Nephron progenitor cell (in vitro differentiated cells): ENCODE measurements at places on chromosomes 3 and 15.

DNA sequence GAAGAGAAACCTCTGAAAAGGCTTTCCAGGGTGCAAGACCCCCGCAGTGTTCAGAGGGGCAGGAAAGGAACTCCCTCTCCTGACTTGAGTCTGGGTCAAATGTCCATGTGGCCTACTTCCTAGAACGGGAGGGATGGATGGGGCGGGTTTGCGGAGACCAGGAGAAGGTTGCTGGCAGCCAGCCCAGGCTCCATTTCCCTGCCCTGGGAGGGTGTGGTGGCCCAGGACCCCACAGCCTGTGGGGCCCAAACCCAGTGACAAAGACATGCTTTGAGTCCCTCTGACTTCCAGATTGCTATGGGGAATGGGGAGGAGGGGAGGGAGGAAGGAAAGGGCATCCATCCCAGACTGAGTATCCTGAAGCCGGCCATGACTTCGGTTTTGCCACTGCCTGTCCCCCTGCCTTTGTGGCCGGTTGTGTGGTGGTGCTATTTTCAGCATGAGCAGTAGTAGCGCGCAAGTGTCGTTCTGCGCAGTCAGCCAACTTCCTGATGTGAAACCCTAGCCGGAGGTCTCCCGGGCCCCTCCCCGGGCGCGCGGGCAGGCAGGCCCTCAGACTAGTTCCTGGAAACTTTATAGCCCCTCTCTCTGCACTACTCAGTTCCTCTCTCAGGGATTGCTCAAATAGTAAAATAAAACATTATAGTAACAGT is 24.4 kb downstream of the MAGEF1 start:
- peak; percentile 47 for DNase-seq

- DNase-seq = no peak
Measured at GRCh38 chr15:37933666-37934065, 774 bp upstream of the TMCO5A start.

- no peak for DNase-seq
Measured at GRCh38 chr15:74907163-74907870, 666 bp upstream of the FAM219B start.

DNA sequence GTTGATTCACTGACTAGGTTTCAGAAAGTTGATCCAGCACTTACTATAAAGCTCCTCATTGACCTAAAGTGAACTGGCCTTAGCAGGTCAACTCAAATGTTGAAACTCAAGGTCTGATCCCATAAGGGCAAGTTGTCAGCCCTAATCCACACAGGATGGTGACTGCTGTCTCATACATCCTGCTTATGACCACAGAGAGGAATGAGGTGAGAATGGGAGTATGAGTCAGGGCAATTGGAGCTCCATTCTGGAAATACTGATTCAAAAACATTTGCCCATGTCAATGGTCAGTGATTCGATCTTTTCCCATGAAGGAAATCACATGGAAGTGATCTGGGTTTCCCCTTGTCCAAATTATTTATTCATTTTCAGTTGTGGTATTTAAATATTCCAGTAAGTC is 78.7 kb downstream of the ZNF385D start:
- no peak for DNase-seq

DNA sequence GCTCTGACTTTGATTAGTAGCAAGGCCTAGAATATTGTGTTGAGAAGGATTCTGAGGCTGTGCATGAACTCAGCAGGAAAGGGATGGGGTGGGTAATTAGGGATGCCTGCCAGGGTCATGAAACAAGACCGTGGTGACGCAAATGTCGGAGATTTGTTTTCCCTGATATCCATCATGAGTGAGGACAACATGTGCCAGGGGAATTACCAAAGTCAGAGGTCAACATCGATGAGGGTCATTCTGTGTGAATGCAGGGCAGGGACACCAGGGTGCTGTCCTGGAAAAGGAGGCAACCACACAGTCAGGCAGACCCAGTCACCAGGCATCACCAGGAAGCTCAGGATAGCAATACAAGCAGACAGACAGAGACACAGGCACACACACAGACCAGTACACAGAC is 52.2 kb downstream of the SLCO2A1 start:
- no peak for DNase-seq

DNA sequence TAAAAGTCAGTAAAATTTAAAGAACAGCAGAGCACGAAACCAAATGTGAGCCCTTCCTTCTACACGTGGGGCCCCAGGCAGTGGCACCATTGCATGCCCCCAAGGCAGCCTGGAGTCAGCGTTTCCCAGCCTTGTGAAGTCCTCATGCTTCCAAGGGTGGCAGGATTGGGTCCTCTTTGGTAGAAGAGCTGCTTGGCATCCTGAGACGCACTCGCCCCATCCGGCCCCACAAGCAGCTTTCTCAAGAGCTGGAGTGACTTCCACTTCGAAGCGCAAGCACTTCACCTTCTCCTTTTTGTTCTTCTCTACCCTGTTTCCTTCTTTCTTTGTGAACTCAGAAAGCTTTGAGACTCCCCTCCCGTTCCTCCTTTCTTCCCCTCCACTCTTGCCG is 34.7 kb downstream of the ZNF710 start:
- DNase-seq = no peak
